ENCODE measurements at places on chromosomes 12 and 14. TPM values are rescaled to one million over a fixed set of nuclear protein-coding genes. Genes with fewer than 3 reads are reported as not detected.

CLEC1B gene
- not detected for total RNA-seq

EIF2B1 gene
- total RNA-seq: 67.1 TPM

KRT85 gene
- total RNA-seq: not detected

RIN3 gene
- total RNA-seq: 5.0 TPM

HELB gene
- 0.64 TPM for total RNA-seq

CRACR2A gene
- total RNA-seq: 11.6 TPM

C3AR1 gene
- 0.30 TPM for total RNA-seq

SLC5A8 gene
- not detected for total RNA-seq

STXBP6 gene
- total RNA-seq: not detected

RFX4 gene
- total RNA-seq: not detected

SIX1 gene
- 0.30 TPM for total RNA-seq

PLA2G1B gene
- not detected for total RNA-seq

RBP5 gene
- total RNA-seq: not detected

VPS33A gene
- 23.8 TPM for total RNA-seq

SCFD1 gene
- 40.8 TPM for total RNA-seq

GLS2 gene
- total RNA-seq: not detected

PRH2 gene
- not detected for total RNA-seq

RNF212B gene
- total RNA-seq: not detected

KIF5A gene
- not detected for total RNA-seq

KRT1 gene
- total RNA-seq: not detected

TMPRSS12 gene
- total RNA-seq: not detected

CLEC4E gene
- not detected for total RNA-seq

OAS1 gene
- total RNA-seq: 46.4 TPM

C12orf76 gene
- total RNA-seq: 7.2 TPM

AHNAK2 gene
- 65.5 TPM for total RNA-seq

FOXA1 gene
- 0.39 TPM for total RNA-seq

RALGAPA1 gene
- 9.6 TPM for total RNA-seq

TPH2 gene
- total RNA-seq: not detected

PRB3 gene
- total RNA-seq: not detected

NGDN gene
- 33.4 TPM for total RNA-seq

ZFHX2 gene
- 0.69 TPM for total RNA-seq

TSPAN19 gene
- total RNA-seq: not detected

CBLN3 gene
- 2.2 TPM for total RNA-seq

KLRF1 gene
- not detected for total RNA-seq

MGAT4C gene
- total RNA-seq: not detected

LYZ gene
- not detected for total RNA-seq

NRL gene
- total RNA-seq: 0.74 TPM

BHLHE41 gene
- total RNA-seq: 4.4 TPM

TAS2R8 gene
- total RNA-seq: not detected

LRIG3 gene
- total RNA-seq: 17.3 TPM

HECTD4 gene
- total RNA-seq: 10.8 TPM

SYNDIG1L gene
- total RNA-seq: not detected

FAM181A gene
- not detected for total RNA-seq

CACNA1C gene
- total RNA-seq: 0.05 TPM

IL26 gene
- not detected for total RNA-seq

GALNT16 gene
- total RNA-seq: 0.34 TPM

RPS6KA5 gene
- total RNA-seq: 1.00 TPM

HDAC7 gene
- 81.8 TPM for total RNA-seq

NGB gene
- total RNA-seq: not detected

EPS8 gene
- 6.3 TPM for total RNA-seq

PIK3C2G gene
- total RNA-seq: 0.25 TPM

SERPINA3 gene
- total RNA-seq: not detected

RPL10L gene
- not detected for total RNA-seq

CD27 gene
- not detected for total RNA-seq

GSG1 gene
- not detected for total RNA-seq

KRT76 gene
- total RNA-seq: not detected

All from mammary microvascular endothelial cell (primary cell).